ENCODE measurements at places on chromosomes 1 and 21.
A peak's percentile ranks its signal among the peaks of the same experiment; 100 is the strongest.

GRCh38 chr1:36273024-36273423 lies 33.1 kb upstream of the SH3D21 start:
- DNase-seq, result no peak

DNA sequence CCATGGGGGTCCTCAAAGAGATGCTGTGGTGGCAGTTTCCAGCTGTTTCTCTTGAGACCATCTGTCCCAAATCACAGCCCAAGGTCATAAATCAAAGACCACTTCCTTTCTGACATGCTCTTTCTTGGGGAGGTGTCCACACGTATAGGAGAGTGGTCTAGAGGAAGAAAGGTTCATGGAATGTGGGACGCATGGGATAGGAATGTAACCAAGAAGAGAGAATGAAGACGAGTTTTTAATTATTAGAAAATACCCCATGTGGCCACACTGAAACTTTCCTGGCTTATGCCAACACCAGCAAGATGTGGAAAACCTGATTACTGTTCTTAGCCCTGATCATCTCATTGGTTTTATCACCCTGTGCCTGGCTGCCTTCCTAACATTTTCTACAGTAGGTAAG lies 124.2 kb upstream of the IFFO2 start:
- DNase-seq, result no peak

GRCh38 chr1:27719286-27720251 lies 6.2 kb upstream of the FAM76A start:
- no peak for DNase-seq

GRCh38 chr1:112057736-112058135 lies 68.3 kb upstream of the KCND3 start:
- no peak for DNase-seq

DNA sequence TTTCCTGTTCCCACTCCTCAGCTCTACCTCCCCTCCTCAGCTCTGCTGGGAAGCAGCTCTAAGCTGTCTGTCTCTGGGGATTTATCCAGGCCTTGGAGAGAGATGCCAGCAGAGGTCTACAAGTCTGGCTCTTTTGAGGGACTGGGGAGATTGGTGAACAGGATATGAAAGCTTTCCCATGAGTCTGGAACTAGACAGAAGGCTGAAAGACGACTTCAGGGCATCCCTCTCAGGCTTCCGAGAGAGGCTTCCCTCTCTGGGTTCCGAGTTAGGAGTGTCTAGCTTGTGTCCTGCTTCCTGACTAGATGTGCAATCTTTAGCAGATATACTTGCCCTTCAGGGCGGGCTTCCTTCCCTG lies 733 bp downstream of the TMEM35B start:
- no peak for DNase-seq

DNA sequence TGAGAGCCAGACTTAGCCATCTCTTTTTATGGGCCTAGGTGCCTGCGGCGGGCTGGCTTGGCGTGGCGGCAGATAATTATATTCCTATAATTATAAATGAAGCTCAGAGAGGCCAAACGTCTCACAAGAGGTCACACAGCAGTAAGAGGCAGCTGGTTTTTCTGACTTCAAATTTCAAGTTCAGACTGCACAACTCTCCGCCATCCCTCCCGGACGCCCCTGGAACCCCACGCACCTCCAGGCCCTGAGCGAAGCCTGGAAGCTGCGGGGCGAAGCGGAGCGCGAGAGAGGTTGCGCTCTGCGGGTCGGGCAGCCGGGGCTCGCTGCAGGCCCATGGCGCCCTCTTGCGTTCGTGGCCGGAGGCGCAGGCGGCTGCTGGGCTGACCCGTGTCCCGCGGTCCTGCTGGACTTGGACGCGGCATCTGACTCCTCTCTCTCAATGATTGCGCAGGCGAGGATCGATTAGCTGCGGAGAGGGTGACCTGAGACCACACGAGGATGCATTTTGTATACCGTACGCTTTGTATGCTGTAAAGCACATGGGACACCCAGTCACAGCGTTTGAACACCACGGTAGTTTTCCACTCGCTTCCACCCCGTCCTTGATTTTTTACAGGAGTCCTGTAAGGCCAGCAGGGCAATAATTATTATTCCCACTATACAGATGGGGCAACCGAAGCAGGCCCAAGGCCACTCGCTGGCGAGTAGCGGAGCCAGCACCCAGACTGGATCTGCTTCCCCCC lies 272.7 kb downstream of the FOXD2 start:
- DNase-seq, result peak; percentile 47

DNA sequence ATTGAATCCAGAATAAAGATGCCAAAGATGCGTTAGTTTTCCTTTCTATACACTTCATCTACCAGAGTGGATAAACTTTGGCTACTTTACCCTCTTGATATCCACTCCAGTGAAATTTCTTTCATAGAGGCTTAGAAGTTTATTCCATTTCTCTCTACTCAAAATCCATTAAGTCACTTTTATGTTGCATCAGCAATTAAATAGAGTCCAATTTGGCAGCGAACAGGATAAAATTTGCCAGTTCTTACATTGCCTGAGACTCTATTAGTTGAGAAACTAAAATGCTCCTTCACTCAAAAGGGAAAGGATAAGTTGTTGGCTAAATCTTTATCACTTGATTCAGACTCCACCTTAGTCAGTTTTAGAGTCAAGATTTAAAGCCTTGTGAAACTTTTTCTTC lies 57.9 kb downstream of the ACBD6 start:
- DNase-seq, result no peak

DNA sequence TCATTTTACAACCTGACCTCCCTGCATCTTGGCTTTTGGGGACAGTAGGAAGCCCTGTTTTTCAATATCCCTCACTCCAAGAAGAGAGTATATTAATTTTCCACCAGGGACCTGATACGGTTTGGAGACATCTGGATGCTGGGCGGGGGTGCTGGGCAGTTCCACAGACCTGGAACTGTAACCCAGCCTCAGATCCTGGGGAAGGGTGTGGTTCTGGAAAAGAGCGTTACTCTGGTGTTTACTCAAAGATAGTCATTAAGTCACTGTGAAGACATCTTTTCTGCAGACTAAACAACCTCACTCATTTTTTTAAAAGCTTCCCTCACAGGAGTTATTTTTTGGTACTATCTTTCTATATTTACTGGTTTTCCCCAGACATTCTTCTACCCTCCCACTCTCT lies 189.8 kb downstream of the CLIC6 start:
- no peak for DNase-seq

DNA sequence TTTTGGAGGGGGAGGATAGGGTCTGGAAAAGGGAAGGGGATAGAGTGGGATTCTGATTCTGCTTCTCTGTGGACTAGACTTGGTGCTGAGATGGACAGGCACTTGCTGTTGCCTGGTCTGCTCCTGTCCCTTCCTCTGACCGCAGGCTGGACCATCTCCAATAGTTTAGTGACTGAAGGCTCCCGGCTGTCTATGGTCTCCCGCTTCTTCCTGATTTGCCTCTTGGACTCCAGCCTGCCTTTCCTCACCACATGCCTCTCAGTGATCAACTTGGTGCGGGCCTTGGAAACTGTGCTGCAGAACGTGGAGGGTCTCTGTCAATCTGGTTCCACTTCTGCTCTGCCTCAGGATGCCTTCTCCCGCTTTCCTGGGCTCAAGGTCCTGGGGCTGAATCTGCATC lies 6.3 kb upstream of the ZSCAN20 start:
- DNase-seq, result no peak

DNA sequence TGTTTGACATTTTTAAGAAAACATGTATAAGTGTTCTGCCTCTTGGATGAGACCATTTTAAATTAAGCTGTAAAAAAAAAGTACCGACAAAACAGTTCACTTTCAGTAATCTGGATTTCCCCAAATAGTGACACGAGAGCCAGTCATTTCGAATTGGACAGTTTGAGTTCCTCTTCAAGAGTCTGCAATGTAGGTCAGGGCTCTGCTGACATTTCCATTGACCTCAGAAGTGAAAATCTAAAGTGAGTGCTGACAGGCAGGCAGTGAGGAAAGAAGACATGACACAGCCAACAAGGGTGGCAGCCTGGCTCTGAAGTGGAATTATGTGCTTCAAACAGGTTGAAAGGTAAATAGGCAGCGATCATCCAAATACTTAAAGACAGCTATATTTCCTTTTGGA lies at the start of gene IL23R:
Gene IL23R (plus strand): TSS at position 259 of the 400 bp plus-strand sequence. CDS start 1,667 bp downstream, outside the sequence.
- DNase-seq, result peak; percentile 20

- no peak for DNase-seq
Observed at GRCh38 chr1:95325349-95325748, 91.3 kb downstream of the RWDD3 start.

- no peak for DNase-seq
Observed at GRCh38 chr21:10641107-10641506, 119.7 kb downstream of the TPTE start.

- DNase-seq, result no peak
Observed at GRCh38 chr1:23751050-23751814, 8.0 kb downstream of the ELOA start.

DNA sequence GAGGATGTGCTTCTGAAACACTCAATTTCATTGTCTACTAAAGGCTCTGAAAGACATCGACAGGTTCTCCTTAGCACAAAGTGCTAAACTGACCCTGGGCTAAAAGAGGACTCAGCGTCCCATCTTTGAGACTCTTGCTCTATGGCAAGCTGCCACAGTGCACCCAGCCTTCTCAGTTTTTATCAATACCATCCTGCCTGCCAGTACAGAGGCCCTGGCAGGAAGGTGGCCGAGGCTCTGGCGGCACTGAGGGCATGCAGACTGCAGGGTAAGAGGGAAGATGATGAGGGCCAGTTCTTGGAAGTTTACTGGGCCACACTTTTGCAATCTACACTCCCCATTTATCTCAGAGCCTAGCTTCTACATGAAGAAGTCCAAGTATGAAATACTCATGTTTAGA lies 5.3 kb downstream of the OLFML2B start:
- no peak for DNase-seq

DNA sequence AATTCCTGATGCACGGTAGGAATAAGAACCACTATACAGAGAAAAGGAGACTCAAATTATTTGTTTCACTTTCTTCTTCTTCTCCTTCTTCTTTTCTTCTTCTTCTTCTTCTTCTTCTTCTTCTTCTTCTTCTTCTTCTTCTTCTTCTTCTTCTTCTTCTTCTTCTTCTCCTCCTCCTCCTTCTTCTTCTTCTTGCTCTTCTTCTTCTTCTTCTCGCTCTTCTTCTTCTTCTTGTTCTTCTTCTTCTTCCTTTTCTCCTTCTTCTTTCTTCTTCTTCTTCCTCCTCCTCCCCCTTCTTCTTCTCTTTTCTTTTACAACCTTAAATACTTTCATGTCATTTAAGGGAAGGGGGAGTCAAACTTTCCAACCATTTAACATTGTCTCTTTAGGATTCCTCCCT lies 11.0 kb upstream of the GPR88 start:
- DNase-seq, result no peak
